ENCODE measurements at places on chromosomes 3 and 15.

DNA sequence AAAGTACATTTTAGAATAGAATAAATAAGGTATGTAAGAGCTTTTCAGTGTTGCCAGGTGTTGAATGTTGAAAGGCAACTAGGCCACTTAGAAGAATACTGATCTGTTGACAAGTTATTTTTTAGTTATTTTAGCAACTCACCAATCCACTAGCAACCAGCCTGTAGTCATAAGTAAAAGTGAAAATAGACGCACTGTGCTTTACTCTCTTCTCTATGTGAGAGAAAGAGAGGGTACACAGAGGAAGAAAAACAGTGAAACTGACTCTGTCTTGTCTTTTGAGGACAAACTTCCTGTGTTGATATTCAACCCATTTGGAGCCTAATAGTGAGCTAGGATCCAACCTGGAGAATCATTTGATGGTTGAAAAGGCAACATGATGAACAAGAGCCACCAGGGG, 327.1 kb upstream of the GOLIM4 start:
- DNase-seq, result no peak

DNA sequence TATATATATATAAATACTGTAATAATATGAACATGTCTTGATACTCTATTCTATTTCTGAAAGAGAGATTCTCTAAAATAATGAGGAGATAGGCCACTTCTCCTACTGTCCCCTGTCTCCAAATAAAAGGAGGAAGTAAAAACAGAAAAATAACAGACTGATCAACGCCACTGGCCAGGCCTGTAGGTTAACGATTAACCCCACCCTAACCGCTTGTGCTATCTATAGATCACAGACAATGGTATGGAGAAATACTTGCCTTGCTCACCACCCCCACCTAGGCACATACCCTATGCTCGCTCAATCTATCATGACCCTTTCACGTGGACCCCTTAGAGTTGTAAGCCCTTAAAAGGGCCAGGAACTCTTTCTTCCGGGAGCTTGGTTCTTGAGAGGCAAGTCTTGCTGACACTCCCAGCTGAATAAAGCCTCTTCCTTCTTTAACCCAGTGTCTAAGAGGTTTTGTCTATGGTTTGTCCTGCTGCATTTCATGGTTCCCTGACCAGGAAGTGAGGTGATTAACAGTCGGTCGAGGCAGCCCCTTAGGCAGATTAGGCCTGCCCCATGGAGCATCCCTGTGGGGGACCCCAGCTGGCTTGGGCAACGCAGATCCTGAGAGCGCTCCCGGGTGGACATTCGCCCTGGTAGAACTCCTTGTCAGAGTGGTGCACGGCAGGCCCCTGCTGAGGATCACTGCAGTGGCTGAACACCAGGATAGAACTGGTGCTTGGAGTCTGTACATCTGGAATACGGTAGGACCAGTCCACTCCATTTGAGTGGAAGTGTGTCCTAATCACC, 521.8 kb upstream of the CNTN3 start:
- DNase-seq, result no peak

- no peak for DNase-seq
These were observed 5.4 kb downstream of the TYRO3 start for GRCh38 chr15:41564286-41564959.

GRCh38 chr3:9553948-9554513, 409 bp upstream of the LHFPL4 start:
- DNase-seq, result no peak

DNA sequence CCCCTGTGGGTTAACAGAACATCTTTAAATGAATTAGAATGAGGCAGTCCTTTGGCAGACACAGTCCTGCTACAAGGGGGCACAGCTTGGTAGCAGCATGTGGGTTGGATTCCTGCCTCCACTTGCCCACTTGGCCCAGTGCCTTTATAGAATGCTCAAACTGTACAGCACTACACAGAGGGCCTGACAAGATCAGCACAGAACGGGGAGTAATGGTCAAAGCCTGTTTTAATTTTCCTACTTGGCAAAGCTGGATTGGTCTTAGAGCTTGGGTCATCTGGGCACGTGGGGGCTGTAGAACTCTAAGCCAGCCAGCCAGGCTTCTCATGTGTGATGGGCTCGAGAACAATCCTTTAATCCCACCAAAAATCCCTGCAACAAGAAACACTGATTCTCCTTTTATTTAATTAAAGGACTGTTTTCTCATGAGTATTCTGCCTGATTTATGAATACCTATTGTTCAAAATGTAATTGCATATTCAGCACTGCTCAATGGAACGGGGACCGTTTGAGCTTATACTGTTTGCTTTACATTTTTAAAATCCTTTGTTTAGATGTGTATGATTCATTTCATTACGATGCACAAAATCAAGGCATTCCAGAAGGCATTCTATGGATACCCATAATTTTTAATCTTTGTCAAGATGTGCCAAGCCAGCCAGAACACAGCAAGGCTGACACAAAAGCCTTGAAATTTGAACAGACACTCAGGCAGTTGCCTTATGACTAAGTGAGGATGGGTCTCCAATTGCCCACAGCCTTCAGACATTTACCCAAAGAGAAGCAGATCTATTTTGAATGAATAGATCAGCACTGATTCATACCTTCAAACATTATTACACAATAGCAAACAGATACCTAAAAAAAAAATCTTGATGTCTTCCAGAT, 249.3 kb upstream of the TGFBR2 start:
- DNase-seq, result no peak

DNA sequence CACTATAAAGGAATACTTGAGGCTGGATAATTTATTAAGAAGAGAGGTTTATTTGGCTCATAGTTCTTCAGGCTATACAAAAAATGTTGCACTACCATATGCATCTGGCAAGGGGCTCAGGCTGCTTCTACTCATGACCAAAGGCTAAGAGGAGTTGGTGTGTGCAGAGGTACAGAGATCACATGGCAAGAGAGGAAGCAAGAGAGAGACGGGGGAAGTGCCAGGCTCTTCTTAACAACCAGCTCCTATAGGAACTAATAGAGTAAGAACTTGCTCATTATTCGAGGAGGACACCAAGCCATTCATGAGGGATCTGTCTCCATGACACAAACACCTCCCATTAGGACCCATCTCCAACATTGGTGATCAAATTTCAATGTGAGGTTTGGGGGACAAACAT, 6.0 kb upstream of the FNDC3B start:
- DNase-seq, result no peak

DNA sequence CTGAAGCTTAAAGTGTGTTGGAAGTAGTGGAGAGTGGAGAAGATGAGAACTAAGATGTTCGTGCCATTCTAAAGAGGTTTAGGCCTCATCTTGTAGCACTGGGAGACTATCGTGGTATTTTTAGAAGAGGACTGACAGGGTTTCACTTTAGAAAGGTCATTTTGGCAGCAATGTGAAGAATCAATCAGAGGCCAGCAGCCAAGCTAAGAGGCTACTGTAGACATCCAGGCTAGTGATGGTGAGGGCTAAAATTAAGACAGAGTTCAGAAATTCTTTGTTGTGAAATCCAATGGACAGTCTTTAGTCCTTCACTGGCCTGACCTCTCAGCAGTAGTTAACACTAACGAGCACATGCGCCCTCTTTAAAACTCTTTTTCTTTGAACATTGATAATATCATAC, 288.2 kb downstream of the TBL1XR1 start:
- no peak for DNase-seq

DNA sequence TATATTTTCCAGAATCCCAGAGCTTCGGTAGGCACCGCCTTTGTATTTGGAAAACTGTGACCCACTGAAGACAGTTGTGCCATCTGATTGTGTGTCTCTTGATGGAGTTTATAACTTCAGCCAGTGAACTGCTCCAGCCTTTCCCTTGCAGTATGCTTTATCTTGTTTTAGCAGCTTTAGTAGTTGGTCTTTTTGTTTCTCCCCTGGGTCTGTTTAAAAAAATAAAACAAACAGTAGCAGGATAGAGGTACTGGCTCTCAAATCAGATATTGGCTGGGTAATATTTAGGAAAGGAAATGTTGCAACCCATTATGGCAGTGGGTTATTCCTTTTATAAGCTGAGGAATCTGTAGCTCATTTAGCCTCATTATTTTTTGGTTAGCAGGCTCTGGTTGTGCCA, 151.5 kb upstream of the BFSP2 start:
- no peak for DNase-seq

- no peak for DNase-seq
These were observed 443.4 kb upstream of the SEMA6D start for GRCh38 chr15:47273864-47274263.

GRCh38 chr3:58403513-58404109, 30.0 kb downstream of the PDHB start:
- no peak for DNase-seq

DNA sequence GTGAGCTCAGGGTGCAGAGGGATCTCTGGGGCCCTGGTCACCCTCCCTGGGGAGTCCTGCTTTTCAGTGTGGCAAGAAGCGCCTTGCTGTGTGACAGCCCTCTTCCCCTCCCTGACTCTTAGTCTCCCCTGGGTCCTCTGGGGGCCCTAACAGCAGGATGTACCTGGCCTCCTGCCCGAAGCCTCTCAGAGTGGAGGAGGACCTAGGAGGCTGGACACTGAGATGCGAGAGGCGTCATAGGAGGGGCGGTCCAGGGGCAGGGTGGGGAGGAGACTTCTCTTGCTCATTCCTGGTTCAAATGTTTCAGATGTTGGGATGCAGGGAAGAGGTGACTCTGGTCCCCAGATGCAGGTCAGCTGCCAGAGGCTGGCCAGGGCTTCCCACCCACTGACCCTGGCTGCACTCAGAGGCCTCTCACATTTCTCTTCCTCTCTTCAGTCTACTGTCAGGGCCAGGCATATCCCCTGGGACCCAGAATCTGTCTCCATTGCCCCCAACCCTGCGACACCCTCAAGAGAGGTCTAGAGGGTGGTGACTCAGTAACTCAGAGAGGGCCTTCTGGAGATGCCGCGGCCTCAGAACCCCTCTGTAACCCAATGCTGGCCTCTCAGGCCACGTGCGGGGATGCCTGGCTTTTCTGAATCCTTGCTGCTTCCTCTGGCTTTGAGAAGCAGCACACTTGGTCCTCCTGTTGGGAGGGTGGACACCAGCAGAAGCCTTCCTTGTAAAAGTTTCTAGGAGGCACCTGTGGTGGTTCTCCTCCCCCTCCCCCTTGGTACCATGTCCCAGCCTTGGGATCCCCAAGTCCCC, 25.9 kb downstream of the SNX33 start:
- no peak for DNase-seq

- no peak for DNase-seq
These were observed 36.2 kb downstream of the C2CD4B start for GRCh38 chr15:62128916-62129315.

DNA sequence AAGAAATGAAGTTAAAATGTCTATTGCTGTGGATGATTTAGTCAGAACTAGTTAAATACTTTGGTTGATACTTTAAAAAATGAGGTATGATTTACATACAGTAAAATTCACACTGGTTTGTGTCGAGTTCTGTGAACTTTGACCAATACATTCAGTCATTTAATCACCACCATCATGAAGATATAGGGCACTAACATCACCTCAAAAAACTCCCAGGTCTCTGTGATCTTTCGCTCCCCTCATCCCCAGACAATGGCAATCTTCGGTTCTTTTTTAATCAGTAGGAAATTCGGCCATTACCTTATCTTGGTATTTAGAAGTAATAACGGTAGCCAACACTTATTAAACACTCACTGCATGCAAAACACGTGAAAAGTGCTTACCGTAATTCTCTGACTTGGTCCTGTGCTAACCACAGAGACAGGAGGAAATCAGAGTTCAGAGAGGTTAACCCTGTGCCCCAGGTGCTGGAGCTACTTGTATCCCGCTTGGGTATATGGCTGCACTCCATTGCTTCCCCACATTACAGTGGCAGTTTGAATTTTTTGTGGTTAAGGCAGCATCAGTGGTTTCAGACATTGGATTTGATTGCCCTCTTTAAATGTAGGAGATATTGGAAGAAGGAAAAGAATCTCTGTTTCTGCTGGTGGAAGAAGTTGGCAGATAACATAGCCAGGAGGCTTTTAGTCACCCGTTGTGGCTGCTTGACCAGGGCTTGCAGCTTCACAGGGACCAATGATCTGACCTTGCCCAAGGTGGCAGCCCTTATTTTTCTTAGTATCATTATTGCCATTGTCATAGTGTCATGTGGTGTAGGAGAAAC, 4.2 kb downstream of the PLCL2 start:
- DNase-seq, result no peak

DNA sequence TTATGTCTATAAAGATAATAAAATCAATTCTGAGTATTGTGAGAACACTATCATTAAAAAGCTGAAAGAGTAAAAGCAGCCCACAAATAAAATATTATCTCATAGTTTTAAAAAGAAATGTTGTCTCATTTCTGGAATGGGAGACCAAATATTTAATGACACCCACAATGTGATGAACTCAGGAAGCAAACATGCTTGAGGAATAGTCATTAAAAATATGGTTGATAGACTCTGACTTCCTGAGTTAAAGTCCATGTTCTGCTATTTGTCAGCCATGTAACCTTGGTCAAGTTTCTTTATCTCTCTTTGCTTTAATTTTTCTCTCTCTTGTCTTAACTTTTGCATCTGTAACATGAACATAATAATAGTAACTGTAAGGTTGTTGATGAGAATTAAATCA, 35.5 kb upstream of the CHMP2B start:
- DNase-seq, result no peak

DNA sequence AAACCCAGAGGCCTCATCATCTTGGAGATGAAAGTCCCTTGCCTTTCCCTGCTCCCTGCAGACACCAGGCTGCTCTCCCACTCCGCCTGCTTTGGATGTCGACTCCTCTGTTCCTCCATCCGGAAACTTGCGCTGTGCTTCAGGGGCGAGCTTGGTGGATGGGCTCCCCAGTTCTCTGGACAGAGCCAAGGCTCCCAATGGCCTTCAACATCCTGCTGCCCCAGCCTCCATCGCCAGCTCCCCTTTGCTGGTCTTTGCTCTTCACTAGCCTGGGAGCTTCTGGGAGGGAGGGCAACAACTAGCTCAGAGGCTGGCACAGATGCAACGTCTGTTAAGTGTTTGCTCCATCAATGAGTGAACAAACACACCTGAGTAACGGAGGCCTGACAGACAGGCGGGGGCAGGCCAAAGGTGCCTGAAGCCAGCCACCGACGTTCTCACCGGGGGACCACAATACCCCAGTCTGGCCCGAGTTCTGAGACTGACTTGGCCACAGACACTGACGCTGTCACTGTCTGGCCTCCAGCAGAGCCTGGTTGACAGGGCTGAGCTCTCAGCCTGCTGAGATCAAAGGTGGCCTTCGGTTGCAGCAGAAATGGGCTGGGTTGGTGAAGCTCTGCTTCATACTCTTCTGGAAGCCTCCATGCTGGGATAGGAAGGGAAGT, 39.0 kb downstream of the RGMA start:
- DNase-seq, result no peak

DNA sequence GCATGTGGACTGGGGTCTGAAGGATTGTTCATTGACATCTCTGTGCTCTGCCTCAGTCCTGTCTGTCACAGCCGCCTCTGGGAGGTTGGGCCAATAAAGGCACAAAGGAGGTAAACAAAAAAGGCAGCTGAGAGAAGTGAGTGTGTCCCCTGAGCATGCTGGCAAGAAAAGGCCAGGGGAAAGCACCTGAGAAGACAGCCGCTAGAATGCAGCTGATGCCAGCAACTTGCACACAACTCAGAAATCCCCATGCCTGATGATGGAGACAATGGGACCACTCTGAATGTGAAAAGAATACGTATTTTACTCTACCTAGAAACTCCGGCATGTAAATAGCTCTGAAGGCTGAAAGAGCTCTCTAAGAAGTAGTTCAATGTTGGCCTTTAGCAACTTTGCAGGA, 118.7 kb downstream of the KCNH8 start:
- DNase-seq, result no peak

All from activated T-cell treated with anti-CD3 and anti-CD28 coated beads for 1 hour (primary cell).